COLO829 (cell line): ENCODE measurements at places on chromosomes 5 and 9.
A peak's percentile ranks its signal among the peaks of the same experiment; 100 is the strongest.

DNA sequence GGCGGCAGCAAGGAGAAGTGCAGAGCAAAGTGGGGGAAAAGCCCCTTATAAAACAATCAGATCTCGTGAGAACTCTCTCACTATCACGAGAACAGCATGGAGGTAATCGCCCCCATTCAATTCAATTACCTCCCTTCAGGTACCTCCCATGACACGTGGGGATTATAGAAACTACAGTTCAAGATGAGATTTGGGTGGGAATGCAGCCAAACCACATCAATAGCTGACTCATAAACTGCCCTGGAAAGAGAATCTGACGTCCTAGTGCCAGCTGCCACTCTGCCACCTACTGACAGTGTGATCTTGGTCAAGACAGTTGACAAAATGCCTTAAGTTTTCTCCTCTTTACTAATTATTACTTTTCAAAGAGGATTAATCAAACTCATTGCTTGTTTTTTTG is 128.3 kb downstream of the GPBP1 start:
- peak; percentile 36 for DNase-seq

DNA sequence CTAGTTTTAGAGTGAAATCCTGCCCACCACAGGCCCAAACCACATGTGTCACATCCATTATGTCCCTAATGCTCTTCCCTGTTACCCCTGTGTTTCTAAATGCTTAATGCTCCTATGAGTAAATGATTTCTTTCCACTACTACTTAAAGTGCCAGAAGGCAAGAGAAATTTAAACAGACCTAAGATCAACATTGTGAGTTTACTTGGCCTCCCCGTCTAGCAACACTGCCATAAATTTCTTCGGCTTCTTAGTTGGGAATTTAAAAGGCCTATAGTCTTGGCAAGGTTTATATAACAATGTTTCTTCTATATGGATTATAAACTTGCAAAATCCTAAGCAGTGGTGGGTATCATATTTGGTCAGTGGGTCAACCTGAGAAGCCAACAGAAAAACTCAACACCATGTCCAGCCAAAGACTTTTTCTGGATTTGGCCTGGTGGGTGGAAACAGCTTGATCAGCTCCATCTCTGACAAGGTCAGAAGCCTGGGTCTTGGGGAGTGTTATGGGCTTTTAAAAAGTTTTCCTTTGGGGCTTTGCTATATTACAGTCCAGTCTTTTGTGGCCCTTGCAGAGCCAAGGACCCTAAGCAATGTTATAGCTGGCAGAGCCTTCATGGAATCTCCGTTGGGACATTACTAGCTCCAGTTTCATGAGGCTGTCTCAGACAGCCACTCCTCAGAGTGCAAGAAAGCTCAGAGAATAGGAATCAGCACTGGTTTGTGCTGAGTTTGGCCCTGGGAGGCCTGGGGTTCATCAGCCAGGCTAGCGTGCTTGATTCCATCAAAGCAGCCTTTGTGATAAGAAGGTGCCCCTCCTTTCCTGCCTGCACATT is 119.8 kb downstream of the PRDM6 start:
- DNase-seq: no peak

DNA sequence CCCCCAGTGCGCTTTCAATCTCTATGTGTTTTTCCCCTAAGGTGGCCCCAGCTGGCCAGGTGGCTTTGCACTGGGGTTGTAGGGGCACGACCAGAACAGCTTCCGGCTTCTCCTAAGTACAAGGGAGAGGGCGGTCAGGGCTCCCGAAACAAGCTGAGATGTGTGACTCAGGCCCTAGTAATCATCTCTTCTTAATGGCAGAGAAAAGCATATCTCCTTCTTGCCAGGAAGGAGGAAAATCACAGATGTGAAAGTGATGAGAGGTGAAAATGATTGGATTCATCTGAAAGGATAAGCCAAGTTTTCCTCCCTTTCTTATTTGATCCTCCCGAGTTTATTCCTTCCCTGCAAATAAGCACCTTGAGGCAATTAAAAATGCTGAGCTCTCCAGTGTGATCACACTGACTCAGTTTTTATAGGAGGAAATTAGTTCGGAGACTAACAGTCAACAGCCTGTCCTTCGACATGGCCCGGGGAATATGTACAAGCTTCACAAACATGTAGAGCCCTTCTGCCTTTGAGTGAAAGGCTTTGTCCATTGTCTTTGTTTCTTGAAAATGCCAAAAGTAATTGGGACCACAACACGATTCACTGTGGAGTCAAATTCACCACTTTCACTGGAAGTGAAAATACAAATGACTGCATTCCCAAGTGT is 514.8 kb downstream of the PSAT1 start:
- DNase-seq: peak; percentile 54

- DNase-seq: no peak
These were observed 105.1 kb downstream of the INSYN2B start for GRCh38 chr5:169875091-169875728.

GRCh38 chr5:142114687-142115086 is 6.1 kb downstream of the NDFIP1 start:
- no peak for DNase-seq

- peak; percentile 13 for DNase-seq
These were observed 157.8 kb downstream of the ARHGEF28 start for GRCh38 chr5:73783828-73784227.

- DNase-seq: no peak
These were observed 244.2 kb downstream of the RFK start for GRCh38 chr9:76150013-76150412.

DNA sequence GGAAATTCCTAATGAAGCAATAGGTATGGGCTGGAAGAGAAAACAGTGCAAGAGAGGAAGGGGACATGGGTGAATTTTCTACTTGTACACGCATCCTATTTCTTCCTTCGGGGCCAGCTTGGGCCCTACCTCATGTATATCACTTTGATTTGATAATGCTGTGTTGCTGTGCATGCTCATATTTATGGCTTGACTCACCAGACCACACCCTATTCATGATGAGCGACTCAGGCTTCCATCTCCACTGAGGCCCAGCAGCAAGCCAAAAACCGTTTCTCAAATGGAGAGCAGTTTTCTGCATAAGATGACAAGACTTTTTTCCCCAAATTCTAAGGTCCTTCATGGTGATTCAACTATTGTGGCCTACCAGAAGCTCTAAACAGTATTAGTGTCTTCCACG is 2039.1 kb upstream of the CDH9 start:
- DNase-seq: no peak

DNA sequence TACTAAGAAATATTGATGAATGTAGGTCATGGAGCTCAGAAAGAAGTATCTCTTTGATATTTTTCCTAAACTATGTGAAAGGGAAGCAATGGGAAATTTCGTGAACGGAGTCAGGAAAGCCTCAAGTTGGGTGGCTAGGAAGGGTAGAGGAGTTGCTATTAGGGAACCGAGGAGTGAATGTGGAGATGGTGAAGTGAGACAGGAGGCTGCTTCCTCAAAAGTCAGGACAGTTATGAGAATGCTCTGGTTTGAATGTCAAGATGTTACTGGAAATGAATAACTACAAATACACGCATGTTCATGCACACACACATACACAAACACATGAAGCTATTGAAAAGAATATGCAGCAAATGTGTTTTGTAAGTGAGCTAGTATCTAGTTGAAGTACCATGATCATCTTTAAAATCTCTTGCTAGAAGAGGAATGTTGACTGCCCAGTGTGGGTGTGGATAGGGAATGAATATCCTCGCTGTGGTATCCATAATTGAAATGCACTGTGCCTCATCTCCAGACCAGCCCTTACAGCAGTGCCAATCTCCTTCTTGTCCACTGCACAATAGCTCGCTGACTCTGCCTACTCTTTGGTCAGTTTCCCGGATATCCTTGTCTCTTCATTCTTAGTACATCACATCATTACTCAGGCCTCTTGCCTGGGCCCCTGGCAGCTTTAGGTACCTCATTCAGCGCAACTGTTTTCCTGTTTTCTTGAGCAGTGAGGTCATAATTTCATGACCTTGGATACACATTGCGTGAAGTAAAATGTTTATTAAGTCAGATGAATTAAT is 21.9 kb upstream of the PDCD1LG2 start:
- DNase-seq: no peak

DNA sequence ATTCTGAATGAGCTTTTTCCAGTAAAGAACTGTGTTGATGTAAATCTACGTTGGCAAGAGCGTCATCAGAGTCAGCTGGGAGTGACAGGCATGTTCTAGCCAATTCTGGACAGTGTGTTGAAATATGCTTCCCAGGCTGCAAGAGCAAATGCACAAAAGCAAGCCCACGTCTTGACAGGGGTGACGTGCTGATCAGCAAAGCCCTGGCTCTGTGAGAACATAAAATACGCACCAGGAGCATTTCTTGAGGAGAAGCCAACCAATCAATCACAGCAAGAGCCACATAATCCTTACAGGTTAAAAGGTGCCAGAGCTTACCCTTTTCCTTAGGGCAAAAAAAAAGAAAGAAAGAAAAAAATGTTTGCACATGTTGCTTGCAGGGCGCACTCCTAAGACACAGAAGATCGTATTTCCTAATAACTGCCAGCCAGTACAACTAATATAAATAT is 148.1 kb downstream of the PDE4D start:
- DNase-seq: no peak

- no peak for DNase-seq
These were observed 95.9 kb downstream of the NLN start for GRCh38 chr5:65817931-65818330.

- no peak for DNase-seq
These were observed 164.2 kb downstream of the MEF2C start for GRCh38 chr5:88718736-88719135.

DNA sequence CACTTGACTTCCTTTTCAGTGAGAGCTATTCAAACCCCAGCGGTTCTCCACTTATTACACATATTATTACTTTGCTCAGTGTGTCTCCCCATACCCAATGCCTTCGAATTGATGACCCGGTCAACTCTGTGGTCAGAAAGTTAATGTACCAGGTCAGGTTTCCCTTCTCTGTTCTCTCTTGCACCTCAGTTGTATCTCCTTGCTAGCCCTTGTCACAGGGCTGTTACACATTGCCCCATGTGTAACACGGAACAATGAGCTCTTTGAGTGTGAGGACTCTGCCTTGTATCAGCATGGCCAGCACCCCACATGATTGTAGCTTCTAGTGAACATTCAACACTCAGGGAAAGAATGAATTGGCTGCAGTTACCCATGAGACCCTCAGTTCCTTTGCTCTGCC is 73.6 kb downstream of the DOCK2 start:
- DNase-seq: peak; percentile 57

GRCh38 chr5:74257645-74258313 is 382.7 kb downstream of the ENC1 start:
- no peak for DNase-seq

GRCh38 chr5:2656206-2656605 is 95.3 kb downstream of the IRX2 start:
- peak; percentile 7 for DNase-seq
